ENCODE measurements at places on chromosomes 5 and 9.
A peak's percentile ranks its signal among the peaks of the same experiment; 100 is the strongest.

- no peak for DNase-seq
These were observed 47.5 kb downstream of the TMEM245 start for GRCh38 chr9:109072133-109072692.

DNA sequence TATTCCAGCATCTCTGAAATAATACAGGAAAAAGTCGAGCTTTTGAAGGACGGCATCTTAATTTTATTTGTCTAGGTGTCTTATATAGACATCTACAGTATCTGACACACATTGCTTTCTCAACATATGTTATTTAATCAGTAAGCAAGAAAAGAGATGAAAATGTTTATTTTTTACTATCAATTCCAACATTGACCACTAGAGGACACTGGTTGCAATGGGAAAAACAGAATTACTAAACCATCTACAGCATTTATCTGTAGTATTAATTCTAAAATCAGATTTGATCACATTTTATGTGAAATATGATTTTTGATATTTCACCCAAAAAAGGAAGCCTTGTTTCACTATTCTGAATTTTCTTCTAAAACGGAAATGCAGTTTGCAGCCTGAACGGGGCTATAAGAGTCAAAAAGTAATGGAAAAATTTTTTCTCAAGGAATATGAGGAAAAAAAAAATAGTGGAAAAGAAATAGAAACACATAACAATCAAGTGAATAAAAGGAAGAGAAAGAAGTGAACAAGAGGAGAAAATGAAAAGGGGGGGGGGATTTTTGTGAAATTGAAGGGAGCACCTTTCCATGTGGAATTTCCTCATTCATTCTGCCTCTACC, 98.6 kb downstream of the OSTF1 start:
- DNase-seq: no peak

DNA sequence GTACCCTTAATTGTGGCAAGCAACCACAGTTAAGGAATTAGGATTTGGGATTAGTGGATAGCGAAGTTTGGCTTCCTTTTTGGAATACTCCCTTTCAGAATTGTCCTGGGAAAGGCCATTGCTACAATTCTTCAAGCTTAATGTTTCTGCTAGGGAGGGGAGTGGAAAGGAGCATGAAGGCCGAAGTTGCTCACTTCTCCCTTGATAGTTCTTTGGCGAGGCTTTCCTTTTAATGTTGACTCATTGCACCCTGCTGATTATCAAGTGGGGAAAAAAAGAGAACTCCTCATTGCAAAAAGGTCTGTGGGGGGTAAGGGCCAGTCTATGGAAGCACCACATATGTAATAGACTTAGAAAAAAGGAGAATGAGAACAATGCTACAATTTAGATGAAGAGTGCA, 30.7 kb downstream of the GRIN3A start:
- DNase-seq: no peak

DNA sequence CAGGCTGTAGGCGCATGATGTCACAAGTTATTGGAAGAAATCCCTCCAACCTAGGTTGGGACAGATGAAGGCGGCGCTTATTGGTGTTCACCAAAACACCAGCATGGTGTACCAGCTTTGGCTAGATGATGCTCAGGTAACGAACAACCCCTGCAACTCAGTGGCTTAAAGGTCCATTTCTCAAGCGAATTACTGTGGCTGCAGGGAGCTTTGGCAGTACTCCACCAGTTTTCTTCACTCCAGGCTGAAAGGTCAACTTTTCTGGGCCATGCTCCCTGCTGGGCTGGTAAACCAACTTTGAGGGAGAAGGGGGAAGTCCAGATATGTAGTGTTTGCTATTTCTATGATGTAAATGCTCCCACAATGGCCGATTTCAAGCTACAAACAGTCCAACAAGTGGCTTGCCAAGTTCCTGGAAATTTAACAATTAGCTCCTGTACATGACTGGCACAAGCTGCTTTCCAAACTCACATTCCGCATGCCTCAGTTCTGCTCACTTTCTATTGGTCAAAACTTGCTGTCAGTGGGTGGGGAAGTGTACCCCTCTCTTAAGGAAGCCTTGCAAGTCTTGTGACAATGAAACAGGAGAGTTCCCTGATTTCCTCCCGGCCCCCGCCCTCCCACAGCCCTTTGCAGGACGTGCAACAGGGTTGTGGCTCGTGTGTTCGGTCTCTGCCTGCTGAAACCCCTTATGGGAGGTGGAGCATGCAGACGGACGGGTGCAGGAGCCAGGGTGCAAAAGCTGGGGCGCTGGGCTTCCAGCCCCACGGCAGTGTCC, 588 bp upstream of the ZBED3 start:
- DNase-seq: no peak

DNA sequence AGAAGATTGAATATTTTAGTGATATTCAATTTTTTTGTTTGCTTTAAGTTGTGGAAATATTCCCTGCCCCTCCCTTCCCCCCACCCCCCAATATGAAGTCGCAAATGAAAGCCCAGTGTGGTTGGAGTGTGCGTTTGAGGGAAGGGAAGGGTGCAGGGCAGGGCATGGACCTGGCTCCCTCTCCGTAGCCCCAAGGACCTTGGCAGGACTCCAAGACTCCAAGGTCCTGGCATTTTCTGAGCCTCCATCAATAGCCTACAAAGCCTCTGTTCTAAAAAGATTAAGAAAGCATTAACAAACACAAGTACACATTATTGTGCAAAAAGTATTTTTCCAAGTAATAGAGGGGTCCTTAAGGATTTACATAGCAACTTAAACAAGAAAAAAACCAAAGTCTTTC, 38.8 kb upstream of the PTPN3 start:
- no peak for DNase-seq

DNA sequence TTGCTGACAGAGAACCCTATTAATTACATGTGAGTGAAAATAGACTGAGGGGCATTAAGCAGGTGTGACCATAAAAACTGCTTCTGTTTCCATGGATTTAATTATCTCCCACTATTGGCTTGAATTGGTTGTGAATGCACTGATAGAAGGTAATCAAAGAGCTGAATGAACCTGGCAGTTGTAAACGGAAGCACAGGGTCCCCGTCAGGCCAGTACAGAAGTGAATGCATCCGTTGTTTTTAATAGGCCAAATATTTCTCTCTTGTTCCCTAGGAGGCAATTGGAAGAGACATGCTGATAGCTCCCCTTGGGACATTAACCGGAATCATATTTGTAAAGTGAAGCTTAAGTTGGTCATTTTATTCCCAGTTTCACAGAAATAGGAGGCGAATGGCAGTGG, 147.0 kb downstream of the CAVIN4 start:
- DNase-seq: no peak

DNA sequence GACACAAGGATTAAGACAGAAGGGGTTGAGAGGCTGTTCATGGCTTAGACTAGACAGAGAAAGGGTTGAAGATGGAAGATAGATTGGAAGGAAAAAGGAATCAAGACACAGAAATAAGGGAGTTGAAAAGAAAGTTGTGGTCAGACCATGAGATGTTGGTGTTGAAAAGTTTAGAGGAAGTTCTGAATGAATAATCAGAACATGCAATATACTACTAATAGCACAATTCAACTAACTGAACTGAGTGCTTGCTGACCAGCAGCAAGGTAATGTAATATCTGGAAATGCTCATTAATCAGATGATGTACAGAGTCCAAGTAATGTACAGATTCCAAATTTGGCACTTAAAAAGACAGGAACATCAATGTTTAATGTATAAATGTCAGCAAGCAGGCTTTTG, 10.6 kb upstream of the NNT start:
- no peak for DNase-seq

DNA sequence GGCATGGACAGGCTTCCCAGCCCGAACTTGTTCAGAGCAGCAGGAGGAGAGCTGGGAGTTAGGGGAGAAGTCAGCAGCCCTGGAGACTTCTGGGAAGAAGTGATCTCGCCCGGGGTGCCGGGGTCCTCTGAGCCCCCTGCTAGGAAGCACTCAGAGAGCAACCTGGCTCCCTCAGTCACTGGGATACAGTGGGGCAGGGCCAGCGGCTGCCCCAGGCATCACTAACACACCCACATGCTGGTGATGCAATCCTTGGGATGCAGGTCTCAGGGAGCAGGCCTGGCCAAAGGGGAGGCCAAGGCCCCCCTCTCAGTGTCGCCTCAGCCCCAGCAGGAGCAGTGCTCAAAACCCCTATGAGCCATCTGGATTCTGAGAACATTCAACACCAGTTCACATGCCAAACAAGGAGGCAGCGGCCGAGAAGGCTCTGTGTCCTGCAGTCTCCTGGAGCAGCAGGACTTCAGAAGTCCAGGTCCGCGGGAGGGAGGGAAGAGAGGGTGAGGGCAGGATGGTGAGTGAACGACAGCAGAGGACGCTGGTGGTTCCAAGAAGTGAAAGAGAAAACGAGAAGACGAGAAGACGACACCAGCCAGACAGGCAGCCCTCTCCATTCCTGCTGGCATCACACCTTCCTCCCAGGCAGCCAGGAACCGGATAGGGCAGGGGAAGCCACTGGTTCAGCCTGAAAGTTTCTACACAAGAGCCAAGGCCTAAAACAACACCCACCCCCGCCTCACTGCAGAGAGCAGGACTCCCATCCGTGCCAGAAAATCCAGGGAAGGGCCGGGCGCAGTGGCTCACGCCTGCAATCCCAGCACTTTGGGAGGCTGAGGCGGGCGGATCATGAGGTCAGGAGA, 2.3 kb downstream of the PNPLA7 start:
- no peak for DNase-seq

- DNase-seq: no peak
These were observed 298.1 kb downstream of the PJA2 start for GRCh38 chr5:109111680-109112079.

DNA sequence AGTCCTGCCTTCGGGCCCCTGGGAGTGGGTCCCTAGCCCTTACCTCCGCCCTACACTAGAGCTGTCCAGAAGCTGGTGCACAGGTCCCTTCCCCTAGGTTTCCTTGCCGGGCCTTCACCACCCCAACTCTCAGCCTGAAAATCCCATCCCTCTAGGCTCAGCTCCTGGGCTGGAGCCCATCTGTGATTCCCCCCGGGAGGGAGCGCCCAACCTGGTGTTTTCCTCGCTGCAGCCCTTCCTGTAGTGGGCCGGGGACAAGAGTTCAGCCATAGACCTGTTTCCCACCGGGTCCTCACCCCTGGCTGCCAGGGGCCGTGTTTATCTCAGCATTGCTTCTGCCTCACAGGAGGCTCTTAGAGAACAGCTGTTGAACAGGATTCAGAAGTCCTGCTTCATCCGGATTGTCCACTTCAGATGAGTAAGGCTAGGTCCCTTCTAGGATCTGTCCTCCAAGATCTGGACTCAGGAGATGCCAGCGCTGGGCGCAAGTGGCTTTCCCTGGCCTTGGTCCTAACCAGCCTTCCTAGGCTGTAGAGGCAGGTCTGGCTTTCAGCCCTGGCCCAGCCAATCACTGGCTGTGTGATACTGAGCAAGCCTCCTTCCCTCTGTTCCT, 965 bp downstream of the GLIPR2 start:
- no peak for DNase-seq

DNA sequence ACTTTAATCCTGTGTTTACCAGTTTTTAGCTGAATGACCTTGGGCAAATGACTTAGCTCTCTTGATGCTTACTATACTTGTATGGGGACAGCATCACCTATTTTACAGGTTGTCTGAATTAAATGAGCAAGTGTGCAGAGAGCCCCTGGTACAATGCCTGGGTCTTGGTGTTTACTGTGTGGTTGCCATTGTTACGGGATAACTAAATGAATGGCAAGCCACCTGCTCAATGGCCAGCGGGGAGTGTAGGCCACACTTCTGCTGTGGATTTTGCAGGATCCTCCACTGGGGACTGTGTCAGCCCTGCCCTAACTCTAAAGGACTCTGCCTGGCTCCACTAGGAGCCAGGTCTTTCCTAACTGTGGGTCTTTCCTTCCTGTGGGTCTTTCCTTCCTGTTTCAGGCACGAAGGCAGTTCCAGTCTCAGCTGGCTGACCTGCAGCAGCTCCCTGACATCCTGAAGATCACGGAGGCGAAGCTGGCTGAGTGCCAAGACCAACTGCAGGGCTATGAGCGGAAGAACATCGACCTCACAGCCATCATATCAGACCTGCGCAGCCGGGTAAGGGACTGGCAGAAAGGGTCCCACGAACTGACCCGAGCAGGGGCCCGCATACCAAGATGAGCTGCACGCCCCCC, 10.3 kb upstream of the GLE1 start:
- DNase-seq: no peak

DNA sequence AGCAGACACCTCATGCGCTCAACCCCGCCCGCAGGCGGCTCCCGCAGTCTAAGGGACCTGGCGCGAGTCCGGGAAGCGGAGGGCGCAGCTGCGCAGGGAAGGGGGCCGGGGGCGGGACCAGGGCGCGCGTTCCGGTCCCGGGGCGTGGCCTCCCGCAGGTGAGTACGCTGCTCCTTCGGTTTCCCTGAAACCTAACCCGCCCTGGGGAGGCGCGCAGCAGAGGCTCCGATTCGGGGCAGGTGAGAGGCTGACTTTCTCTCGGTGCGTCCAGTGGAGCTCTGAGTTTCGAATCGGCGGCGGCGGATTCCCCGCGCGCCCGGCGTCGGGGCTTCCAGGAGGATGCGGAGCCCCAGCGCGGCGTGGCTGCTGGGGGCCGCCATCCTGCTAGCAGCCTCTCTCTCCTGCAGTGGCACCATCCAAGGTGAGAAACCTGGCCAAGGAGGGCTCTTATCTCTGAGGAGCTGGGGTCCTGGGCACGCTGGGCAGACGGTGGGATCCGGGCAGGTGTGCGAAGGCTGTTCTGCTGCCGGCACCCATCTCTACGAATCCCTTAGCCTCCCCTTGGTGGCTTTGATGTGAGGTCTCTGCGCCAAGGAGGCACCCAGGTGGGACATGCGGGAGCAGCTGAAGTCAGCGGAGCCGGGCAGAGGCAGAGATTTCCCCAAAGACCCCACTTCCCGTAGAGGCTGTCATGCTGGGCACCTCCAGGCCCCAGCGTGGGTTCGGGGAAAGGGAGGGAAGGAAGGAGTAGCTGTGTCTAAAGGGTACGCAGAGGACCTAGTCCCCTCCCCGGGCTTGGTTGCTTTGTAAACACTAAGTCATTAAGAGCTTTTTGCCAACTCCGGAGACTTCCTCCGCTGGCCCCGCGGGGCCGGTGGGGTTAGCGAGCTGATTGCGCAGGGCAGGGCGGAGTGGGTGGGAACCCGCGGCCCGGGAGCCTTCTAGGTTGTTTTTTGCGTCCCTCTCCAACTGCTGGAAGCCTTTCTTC, at the start of gene F2RL1:
Gene F2RL1 (plus strand): TSS at position 187 of the 988 bp plus-strand sequence. CDS start 153 bp downstream, at position 340.
- peak; percentile 7 for DNase-seq

Measured in stimulated activated CD8-positive, alpha-beta memory T cell treated with anti-CD3 and anti-CD28 coated beads, Interleukin-4, amount 100 ng/mL, for 4 hours (primary cell).